Psoas muscle (tissue), 8 donors: ENCODE measurements at places on chromosomes 4 and X.

- DNase-seq, result no peak
Measured at GRCh38 chrX:39201305-39201990, 400.2 kb downstream of the MID1IP1 start.

GRCh38 chr4:107989537-107990386, at the start of gene HADH:
TSS of gene HADH (plus strand) at chr4:107989889. CDS start at chr4:107989933, 44 bp downstream.
- peak; percentile 96 for DNase-seq

- DNase-seq, result no peak
Measured at GRCh38 chr4:133102612-133103409, 46.3 kb upstream of the PCDH10 start.

GRCh38 chr4:3709061-3709845, 56.9 kb upstream of the ADRA2C start:
- no peak for DNase-seq
